ENCODE measurements at places on chromosomes 6 and 20.

GRCh38 chr6:68192988-68193387, 442.1 kb upstream of the ADGRB3 start:
- DNase-seq, result no peak

DNA sequence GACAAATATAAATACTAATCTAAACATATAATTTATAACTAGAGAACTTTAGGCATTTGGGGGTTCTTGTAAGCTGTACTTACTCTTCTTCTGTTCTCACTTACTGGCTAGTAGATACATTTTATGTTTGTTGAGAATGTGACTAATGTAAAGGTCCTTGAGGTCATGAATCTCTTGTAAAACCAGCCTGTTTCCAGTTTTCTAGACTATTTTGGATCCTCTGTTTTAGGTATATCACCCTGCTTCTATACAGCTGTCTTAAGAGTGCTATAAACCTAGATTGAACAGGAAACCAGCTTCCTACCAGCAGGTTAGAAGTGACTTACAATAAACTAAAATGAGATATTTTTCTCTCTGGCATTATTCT, 134.2 kb downstream of the PLCB4 start:
- DNase-seq, result no peak

GRCh38 chr6:2800552-2801316, 35.5 kb downstream of the WRNIP1 start:
- DNase-seq, result no peak

GRCh38 chr20:6091661-6092060, 31.2 kb downstream of the FERMT1 start:
- DNase-seq, result no peak

- no peak for DNase-seq
Measured at GRCh38 chr20:51366155-51366886, 176.2 kb downstream of the NFATC2 start.

GRCh38 chr6:51495610-51496396, 591.6 kb downstream of the PKHD1 start:
- DNase-seq, result no peak

GRCh38 chr6:82205930-82206392, 41.6 kb downstream of the IBTK start:
- DNase-seq, result no peak

DNA sequence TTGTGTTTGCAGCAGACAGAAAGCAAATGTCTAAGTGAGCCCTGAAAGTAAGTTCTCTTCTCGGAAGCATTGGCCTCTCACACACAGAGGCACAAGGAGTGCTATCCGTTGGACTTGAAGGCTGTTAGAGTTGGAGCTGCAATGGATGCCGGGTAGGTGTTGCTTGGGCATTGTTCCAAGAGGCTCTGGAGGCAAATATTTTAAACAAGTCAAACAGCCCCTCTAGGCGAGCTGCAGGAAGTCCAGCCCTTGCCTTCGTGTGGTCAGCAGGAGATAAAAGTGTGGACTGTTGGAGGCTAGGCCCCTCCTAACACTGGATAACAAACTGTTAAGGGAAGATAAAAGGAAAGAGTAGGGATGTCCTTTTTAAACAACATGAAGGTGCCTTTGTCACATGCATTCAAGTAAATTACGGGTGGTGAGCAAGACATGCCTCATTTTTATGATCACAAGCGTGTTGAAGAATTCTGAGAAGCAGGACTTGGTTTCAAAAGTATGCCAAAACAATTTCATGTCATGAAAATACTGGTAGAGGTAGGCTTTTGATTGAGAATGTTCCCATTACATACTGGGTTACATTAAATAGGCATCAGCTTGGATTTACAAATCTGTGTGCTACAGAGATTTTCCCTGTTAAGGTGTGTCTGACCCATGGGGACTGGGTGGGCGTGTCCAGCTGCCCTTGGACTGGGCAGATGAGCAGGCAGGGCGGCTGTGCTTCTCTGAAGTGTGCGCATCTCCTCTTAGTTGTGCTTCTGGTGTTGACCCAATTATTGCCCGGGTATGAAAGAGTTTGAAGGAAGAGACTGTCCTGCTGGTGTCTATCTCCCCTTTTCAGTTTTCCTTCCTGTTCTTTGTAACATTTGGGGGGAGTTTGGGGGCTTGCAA, 57.5 kb downstream of the RREB1 start:
- no peak for DNase-seq

GRCh38 chr6:31805939-31806469, 762 bp downstream of the LSM2 start:
- no peak for DNase-seq

GRCh38 chr6:52524918-52525317, 51.9 kb downstream of the TRAM2 start:
- no peak for DNase-seq

GRCh38 chr6:33696548-33697518, 14.7 kb downstream of the UQCC2 start:
- DNase-seq, result no peak

- no peak for DNase-seq
Measured at GRCh38 chr6:97668716-97669115, 385.7 kb upstream of the MMS22L start.

GRCh38 chr20:53847837-53848170, 222.6 kb downstream of the BCAS1 start:
- no peak for DNase-seq

Data from T-helper 17 cell (primary cell).